ENCODE measurements at places on chromosomes 13 and 19.

- DNase-seq, result no peak
Observed at GRCh38 chr13:62137629-62138405, 722.2 kb upstream of the PCDH20 start.

- DNase-seq, result no peak
Observed at GRCh38 chr13:35920816-35921215, 210.4 kb downstream of the DCLK1 start.

GRCh38 chr19:12793290-12794195 is 2.3 kb downstream of the JUNB start:
- peak; percentile 92 for DNase-seq

DNA sequence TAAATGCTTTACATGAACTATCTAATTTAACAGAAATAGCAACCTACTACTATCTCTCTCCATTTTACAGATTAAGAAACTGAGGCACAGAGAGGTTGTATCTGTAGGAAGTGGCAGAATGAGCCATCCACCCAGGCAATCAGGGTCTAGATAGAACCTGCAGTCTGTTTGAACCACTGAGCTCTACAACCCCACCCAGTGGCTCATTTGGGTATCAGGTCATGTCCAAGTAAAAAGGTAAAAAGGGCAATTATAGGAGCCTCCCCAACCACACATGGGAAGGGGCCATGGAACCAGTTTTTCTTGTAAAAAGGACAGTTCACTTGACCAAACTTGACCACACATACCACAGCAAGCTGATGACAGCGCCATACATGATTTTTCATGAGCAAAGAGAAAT is 92.9 kb upstream of the SGCG start:
- DNase-seq, result no peak

GRCh38 chr19:48175578-48175977 is 5.1 kb downstream of the ZSWIM9 start:
- DNase-seq, result no peak

- DNase-seq, result no peak
Observed at GRCh38 chr19:45223879-45224278, 21.3 kb downstream of the EXOC3L2 start.

- DNase-seq, result no peak
Observed at GRCh38 chr13:106433066-106433465, 102.4 kb downstream of the EFNB2 start.

GRCh38 chr19:56106993-56107392 is 14.1 kb downstream of the ZNF787 start:
- DNase-seq, result no peak

All from stimulated activated CD8-positive, alpha-beta memory T cell treated with anti-CD3 and anti-CD28 coated beads, Interleukin-4, amount 100 ng/mL, for 4 hours (primary cell).